SK-MEL-5 (cell line): ENCODE measurements at places on chromosomes 4 and X. TPM values are rescaled to one million over a fixed set of nuclear protein-coding genes. Genes with fewer than 3 reads are reported as not detected.

INTS12 gene
- 15.2 and 23.2 TPM in 2 replicates for total RNA-seq

DNA sequence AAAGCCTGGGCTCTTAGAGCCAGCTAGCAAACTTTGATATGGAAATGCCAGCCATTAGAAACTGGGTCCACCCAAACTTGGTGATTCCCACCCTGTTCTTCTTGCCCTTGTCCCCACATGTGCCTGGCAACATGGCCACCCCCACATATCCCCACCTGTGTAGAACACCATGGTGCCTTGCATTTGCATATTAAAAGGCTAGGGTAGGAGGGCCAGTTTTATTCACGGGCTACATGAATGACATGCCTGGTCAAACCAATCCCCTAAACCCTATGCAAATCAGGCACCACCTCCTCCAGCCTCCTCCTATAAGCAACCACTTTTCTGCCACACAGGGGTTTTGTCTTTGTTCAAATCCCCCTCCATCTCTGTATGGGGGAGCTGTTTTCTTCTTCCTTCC lies 104.9 kb downstream of the CLNK start:
- DNase-seq, result no peak

GRCh38 chrX:72268597-72269365 lies 8.3 kb downstream of the RPS4X start:
- no peak for DNase-seq

DNA sequence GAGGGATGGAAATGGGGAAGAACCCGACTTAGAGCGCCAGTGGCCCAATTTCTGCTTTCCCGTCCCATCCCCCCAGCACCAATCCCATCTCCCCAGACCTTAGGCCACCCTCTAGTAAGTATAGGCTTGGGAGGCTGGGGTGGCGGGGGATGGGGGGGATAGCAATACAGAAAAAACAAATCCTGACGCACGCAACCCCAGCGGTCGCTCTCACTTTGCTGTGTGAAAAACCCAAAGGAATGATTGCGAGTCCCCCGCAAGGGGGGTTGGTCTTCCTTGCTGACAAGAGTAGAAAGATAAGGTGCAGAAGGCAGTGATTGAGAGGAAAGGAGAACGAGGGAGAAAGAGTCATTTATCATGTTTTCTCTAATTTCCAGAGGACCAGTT lies 863 bp downstream of the CPE start:
- DNase-seq, result no peak

GRCh38 chr4:48798117-48798516 lies 18.0 kb upstream of the FRYL start:
- no peak for DNase-seq

DNA sequence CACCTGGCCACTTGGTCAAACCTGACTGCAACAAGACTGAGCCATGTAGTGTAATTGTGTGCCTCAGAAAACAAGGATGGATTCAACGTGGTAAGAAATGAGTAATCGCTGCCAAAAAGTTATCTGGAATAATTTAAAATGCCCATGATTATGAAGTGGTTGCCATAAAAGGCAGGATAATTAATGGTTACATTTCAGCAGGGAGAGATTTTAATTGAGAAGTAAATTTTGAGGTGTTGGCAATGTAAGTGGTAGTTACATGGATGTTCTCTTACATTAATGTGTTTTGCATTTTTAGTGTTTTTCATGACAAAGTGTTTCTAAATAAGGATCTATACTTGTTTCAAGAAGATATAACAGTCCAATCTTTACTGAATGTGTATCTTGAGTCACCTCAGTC lies 15.7 kb downstream of the HAUS3 start:
- no peak for DNase-seq

DNA sequence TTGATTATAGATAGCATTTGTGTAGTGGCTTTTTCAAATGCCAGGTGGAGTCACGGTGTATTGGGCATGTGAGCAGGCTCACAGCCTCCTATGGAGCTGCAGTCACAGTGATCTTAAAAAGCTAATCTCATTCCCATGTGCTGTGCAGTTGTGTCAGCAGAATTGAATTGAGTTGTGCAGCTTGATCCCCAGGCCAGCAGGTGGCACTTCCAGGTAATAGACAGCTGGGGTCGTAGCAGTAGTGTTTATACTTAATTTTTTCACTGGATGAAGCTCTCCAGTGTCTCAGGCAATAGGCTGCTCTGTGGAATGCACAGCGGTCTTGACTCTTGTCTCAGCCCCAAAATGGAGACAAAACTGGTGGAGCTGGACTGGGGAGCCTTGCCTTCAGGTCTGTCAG lies 1028.1 kb downstream of the SH3BGRL start:
- peak; percentile 15 for DNase-seq

GRCh38 chr4:7034262-7035081 lies 8.7 kb upstream of the TADA2B start:
- DNase-seq, result no peak

DNA sequence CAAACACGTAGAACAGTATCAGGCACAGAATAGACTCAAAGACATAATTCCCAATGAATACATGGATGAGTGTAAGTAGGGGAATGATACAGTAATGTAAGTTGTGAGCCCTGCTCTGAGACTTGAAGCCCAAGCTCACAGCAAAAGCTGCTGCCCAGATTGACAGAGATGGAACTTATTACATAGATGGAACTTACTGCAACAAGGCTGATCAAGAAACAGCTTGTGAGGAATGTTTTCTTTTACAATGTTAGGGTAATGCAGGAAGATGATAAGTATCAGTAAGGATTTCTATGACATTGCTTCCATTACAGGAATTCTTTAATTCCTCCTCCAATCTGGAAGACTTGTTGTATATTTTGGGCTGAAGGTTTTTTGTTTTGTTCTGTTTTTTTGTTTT lies 278.4 kb downstream of the IL15 start:
- no peak for DNase-seq
